NCI-H510A (cell line): ENCODE measurements at places on chromosomes 6 and 20.

DNA sequence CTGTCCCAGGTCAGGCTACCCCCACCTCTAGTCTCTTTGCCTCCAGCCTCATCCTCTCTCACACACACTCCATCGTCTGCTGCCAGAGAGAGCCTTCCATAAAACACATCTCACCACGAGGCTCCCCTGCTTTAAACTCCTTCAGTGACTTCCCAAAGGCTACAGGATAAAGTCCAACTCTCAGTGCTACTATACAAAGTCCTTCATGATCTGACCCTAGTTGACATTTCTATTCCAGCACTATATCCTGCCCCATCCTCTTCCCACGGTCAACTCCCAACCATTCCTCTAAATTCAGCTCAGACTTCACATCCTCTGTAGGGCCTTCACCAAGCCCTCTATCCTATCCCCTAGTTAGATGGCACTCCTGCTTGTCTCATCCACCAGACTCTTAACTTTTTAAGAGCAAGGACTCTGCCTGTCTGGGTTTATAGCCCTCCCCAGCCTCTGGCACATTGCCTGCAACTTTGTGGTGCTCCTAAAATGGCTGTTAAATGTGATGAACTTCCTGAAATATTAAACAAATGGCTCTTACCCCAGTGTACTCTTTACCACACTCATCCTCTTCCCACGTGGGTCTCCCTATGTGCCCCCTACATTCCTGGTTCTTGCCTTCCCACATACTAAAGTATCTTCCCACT, 36.1 kb downstream of the KIF16B start:
- DNase-seq = no peak

GRCh38 chr6:18022398-18023231, 35.2 kb upstream of the KIF13A start:
- no peak for DNase-seq

GRCh38 chr6:57130661-57131177, 40.7 kb downstream of the ZNF451 start:
- DNase-seq = no peak

- no peak for DNase-seq
Measured at GRCh38 chr6:91754691-91755090, 1167.8 kb upstream of the MAP3K7 start.

DNA sequence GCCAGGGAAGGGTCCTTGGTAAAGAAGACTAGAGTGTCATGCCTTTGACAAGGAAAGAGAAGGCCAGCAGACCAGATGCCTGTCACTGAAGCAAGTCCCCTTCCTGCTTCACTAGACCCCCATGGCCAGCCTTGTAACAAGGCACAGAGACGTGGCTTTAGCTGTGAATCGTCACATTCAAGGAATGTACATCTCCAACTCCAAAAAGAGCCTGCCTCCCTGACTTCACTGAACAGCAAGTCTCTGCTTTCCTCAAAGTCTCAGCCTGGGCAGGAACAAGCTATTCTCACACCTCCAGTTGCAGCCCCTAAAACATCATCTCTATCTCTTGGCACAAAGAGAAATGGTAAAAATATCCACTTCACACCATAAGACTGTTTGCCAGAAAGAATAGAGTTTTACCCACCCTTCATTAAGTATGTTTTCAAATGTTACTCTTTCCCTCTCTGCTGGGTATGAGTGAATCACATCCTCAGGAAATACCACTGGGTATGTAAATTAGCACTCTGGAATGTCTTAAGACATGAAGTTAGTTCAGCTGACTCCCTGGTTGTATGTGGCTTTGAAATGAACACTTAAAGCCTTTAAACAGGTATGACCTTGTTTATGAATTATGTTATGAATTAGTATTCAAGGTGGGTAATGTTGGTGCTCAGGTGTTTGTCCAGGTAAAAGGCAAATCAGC, 46.4 kb upstream of the NT5E start:
- no peak for DNase-seq

DNA sequence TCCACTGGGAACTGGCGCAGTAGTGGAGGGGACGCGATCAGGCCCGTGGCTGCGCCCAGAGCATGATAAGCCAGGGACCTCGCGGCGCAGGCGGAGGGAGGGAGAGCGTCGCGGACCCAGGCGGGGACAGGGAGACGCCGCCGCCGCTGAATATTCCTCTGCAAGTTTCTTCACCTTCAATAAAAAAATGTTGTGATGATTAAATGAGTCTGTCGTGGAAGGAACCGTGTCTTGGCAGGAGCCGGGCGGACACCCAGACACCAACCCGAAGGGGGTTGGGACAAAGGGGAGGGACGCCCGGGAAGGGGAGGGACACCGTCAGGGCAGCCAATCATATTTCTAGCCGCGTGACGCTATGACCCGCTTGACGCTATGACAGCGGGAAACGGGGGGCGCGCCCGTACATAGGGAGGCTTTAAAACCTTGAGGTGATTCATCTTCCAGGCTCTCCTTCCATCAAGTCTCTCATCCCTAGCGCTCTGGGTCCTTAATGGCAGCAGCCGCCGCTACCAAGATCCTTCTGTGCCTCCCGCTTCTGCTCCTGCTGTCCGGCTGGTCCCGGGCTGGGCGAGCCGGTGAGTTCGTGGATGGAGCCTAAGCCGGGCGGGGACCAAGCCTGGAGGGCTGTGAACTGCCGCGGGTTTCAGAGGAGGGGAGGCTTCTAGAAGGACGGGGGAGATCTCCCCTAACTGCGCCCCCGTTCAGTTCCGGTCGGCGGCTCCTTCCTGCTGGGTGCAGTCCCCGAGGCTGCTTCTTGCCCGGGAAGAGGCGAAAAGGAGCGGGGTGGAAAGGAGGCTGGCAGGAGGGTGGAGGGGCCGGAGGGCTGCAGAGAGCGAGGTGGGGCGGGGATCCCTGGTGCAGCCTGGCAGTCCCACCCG, at the start of gene ULBP2:
Gene ULBP2, plus strand, starts transcription at position 432 of the 878 bp plus-strand sequence. Its CDS starts 59 bp downstream, at position 491.
- peak; percentile 41 for DNase-seq

DNA sequence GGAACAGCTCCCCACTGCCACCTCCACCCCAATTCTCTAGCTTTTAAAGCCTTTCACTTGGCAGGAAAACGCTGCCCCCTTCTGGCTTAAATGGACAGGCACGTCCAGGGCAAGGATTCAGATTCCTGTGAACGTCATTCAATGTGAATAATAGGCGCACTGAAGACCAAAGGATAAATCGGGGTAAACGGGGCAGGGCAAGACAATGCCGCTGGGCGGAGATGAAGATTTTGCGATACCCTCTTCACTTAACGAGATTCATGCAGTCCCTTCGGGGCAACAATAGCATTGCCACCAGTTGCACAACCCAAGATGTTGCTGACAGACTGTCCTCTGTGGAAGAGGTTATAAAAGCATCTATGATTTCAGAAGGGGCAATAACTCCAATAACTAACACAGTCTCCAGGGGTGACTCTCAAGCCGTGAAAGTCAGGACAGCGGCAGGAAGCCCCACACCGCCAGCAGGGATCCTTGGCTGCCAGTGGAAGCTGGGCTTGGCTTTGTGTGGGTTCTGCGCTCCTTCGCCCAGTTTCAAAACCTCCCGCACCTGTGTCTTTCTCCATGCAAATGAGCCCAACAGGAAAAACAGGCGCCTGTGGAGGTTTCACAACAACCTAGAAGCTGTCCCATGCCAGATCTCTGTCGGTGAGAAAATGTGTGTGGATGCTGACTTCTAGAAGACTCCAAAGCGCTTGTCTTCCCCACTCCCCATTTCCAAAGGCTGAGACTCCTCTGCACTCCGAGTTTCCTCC, 291.8 kb downstream of the BMP7 start:
- DNase-seq = no peak

- DNase-seq = no peak
Measured at GRCh38 chr6:148998704-148999103, 251.9 kb downstream of the UST start.

- no peak for DNase-seq
Measured at GRCh38 chr6:37680668-37681067, 17.0 kb downstream of the MDGA1 start.

GRCh38 chr6:20702366-20702765, 168.1 kb downstream of the CDKAL1 start:
- DNase-seq = no peak

DNA sequence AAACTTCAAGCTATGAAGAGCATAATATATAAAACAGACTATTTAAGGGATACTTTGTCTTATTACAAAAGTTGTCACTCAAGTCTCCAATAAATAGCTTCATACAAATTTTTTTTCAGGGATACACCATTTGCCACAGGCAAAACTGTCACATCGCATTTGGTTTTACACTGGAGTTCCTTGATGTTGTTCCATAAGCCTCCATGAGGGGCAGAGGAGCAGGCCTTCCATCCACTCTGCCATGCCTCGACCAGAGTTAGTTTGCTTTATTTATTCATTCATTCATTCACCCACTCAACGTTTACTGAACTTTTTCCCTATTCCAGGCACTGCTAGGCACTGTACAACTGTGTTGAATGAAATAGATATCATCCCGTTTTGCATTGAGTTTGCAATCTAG, 246.6 kb downstream of the PHF3 start:
- no peak for DNase-seq

- DNase-seq = no peak
Measured at GRCh38 chr20:56362833-56363413, 4.1 kb downstream of the FAM210B start.

GRCh38 chr6:135657207-135657606, 159.7 kb upstream of the AHI1 start:
- peak; percentile 14 for DNase-seq

DNA sequence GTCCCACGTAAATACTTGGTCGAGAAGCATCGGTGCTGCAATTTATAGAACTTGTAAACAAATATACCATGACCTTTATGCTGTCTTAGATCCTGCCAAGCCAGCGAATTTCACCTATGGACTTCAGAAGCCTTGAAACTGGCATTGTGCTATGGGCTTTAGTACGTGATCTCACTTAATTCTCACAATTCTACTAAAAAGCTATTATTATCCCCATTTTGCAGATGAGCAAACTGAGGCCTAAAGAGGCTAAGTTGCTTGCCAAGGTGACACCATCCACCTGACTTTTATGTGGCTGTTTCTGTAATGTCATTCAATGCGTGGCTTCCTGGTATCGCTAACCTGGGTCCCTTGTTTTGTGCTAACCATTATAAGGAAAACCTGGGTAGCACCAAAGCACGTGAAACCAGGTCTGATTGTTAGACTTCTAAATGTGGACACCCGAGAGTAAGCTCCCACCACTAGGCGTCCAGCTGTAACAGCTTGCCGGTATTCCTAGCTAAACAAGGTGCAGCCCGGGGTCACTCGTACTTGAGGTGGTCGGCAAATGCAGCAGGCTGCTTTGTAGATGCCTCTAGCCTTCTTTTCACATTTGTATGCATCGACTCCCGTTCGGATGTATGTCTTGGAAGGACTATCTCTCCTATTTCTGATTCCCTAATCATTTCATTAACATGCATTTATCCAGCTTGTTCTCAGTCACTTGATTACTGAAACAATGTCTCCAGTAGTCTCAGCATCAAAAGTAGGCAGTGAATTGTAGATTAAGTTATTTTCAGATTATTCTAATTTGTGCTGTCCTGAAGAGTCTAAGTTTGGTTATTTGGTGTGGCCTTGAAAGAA, 1.1 kb downstream of the SYNJ2 start:
- DNase-seq = no peak

- DNase-seq = peak; percentile 85
Measured at GRCh38 chr20:39876976-39877635, 811.9 kb downstream of the MAFB start.

GRCh38 chr6:7268816-7269555, 44.0 kb downstream of the SSR1 start:
- DNase-seq = no peak

DNA sequence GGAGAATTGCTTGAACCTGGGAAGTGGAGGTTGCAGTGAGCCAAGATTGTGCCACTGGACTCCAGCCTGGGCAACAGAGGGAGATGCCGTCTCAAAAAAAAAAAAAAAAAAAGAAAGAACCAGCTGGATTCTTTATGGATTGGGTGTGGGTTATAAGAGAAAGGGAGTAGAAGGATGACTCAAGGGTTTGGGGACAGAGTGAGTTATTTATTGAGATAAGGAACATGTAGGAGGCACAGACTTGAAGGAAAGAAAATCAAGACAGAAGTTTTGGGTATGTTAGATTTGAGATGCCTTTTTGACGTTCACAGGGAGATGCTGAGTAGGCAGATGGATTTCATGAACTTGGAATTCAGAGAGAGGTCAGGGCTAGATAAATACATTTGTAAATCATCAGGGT, 47.6 kb downstream of the KIZ start:
- no peak for DNase-seq

- no peak for DNase-seq
Measured at GRCh38 chr20:25254571-25254970, 6.7 kb downstream of the PYGB start.

DNA sequence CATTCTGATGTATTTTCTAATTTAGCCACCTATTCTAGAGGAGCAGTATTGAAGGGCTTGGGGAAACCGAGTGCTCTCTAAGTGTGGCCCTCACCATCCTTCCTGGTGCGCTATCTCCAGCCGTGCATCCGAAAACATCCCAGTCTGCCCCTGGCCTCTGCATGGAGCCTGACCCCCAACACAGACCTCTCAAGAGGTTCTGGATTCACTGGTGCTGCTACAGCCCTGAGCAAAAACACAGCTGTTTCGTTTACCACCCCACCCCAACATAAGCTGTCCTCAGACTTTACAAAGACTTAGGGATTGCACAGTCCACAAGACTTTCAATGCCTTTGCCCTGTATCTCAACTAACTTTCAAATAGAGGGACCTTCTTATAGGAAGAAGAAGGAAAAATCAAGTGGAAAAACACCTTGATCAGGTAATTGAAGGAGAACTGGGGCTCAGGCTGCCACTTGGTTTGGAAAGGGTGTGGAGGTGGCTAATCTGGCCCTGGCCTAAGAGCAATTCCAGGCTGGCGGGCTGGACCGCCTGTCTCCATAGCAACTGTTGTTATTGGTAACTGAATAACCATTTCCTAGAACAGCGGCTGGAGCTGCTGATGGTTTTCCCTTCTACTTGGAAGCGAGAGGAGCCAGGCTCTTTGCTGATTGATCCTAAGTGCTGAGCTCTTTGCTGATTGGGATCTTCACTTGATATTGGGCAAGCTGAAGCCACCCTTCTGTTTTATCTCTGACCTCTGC, 90.2 kb upstream of the TOX2 start:
- no peak for DNase-seq

DNA sequence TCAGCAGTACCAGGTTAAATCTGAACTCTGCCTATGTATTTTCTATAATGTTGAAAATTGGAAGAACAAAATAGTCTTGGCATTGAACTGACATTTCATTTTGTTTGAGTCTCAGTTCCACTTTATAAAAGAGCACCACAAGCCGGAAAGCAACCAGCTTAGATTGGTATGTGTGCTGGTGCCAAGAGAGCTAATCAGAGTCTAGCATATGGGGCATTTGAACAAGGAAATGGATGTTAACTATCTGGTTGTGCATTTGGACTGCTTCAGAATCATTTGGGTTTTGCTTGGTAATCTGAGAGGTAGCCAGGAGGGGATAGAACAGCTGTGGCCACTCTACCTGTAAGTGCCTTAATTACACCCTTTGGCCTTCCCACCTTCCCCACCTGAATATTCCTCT, 184.8 kb downstream of the GRIK2 start:
- DNase-seq = no peak

DNA sequence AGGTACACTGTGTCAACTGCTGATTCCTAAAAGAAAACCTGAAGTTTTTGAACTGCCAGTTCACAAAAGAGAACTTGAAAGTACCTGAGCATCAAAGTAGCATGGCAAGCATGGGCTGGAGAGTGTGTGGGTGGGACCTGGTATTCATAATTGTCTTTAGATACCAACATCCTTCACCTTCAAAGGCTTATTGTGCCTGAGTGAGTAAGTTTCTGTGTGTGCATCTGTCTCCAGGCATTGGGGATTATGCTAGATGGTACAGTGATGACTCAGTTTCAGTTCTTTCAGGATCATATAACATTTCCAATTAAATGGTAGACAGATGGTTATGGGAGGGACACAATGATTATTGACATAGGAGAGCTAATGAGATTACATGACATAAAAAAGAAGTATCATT, 238.5 kb downstream of the ZFAND3 start:
- DNase-seq = no peak

- no peak for DNase-seq
Measured at GRCh38 chr20:36819659-36820058, 46.1 kb upstream of the DSN1 start.
